CD4-positive, alpha-beta T cell treated with Interleukin-17A for 4 hours (primary cell): ENCODE measurements at places on chromosomes 5 and 9.

DNA sequence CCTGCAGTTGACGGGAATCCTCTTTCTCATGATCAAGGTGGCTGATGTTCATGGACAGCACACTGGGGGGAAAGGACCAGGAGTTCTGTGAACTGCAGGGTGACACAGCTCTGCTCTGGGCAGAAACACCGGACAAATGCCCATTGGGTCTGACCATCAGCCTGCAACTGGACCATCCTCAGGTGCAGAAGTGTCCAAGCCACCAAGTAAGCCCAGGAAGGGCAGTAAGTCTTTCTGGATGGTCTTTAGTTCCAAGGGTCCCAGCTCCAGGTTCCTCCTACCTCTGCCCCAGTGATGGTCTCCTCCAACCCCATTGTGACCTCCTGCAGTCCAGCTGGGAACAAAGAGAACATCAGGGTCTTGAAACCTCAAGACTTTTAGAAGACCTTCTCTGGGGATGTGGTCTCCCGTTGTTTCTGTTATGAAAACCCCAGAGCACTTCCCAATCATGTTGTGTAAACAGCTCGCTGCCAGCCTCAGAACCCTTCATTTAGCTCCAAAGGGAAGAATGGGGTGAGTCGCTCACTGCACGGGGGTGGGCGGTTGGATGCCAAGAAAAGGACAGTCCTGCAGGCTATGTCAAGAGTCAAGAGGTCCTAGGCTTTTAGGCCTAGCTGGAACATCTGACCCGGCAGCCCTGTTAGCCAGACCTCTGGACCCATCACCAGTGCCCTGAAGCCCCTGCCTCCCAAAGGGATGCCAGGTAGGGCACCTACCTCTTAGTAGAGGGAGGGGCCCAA is 41.8 kb upstream of the TCF7 start:
- no peak for DNase-seq

DNA sequence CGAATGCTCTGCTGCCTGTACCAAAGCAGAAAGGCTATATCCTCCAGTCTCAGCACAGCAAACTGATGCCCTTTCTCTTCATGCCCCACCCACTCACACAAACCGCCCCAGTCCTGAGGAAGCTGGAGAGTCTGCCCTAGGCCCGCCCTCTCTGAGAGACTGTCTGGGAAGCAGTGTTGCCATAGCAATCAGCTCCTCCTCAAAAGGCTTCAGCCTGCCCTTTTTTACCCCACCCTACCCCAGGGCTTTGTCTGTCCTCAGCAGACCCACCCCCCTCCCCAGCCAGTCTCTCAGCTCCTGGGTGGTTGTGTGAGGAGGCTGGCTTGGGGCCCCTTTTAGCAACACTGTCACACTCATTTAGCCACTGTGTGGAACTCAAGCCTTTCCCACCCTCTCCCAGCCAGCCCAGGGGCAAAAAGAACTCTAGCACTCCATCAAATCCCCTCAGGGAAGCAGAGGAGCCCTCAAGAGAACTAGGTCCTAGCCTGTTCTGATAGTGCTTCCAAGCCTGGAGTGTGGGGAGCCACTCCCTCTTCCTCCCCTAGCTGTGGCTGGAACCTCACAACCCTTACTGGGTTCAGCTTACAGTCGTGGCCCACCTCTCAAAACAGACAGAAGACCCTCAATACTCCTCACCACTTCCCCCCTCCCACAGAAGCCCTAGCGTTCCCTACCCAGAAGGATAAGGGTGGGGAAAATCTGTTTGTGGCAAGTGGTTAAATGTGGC is 1.4 kb downstream of the ATOSB start:
- DNase-seq, result peak; percentile 87

DNA sequence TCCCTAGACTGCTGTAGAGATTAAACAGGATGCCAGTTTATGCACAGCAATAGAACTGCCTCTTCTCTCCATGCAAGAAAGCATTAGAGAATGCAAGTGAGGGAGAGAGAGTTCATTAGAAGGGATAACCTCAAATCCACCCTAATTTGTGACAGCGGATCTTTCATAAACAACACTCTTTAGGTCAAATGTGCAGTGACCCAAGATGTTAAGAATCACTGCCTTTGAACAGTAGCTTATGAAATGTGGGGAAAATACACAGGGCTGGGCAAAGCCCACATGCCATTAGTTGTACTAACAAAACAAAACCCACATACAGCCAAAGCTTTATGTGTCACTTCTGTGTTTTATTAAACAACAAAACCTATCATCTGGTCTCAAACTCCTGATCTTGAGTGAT is 36.2 kb upstream of the POU4F3 start:
- DNase-seq, result no peak

DNA sequence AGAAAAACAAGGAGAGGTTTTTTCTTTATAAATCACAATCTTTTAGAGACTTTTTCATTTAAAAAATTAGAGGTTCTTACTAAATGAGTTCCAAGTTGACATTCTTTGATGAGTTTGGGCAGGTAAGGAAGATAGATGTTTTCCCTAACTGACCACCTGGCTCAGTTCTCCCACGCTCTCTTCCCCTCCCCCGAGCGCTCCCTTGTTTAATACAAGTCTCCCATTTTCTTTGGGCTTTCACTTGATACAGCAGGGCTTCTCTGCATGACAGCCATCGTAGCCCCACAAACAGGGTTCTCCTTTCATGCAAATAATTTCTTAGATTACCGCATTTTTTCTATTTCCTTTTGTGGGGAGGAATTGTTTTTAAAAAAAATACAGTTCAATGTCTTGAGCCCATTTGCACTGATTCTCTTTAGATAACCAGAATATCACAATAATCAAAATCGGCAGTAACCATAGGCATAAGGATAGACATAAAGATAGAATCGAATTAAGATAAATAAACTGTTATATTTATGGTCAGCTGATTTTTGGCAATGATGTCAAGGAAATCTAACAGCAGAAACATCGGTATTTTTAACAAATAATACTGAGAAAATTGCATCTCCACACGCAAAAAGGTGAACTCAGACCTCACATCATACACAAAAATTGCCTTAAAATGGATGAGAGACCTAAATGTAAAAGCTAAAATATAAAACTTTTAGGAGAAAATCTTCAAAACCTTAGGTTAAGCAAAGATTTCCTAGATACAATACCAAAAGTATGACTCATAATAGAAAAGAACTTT is 325.4 kb downstream of the PIK3R1 start:
- DNase-seq, result no peak

- no peak for DNase-seq
Observed at GRCh38 chr5:4804691-4805360, 335.3 kb upstream of the ADAMTS16 start.

DNA sequence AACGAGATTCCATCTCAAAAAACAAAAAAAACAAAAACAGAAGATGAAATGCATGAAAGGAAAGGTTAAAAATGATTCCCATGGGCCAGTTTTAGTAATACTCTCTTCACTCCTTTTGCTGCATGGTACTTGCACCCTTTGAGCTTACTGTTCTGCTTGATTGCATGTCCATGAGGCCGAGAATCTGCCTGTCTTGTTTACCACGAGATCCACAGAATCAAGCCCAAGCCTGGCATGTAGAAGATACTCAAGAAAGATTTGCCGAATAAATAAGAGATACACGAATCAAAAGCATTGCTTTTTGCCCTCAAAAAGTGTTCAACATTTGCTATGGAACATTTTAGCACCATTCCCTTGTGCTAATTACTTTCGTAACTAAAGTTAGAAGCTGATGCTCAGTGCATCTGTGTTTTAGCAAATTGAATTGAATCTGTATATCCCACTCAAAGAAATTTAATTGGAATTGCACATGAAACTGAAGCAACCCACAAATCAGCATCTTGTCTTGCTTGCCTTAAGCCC is 1.1 kb downstream of the FAXDC2 start:
- no peak for DNase-seq

GRCh38 chr5:136776022-136776927 is 410.9 kb upstream of the TRPC7 start:
- no peak for DNase-seq

- DNase-seq, result no peak
Observed at GRCh38 chr9:18676525-18676924, 202.6 kb downstream of the ADAMTSL1 start.

GRCh38 chr5:177303121-177303924 is at the start of the genes PRELID1 and RAB24:
Gene PRELID1 (plus strand): TSS chr5:177303799. CDS start chr5:177303986, 187 bp downstream.
Gene RAB24 (minus strand): TSS chr5:177303719. CDS start chr5:177303288, 431 bp downstream.
- peak; percentile 93 for DNase-seq

DNA sequence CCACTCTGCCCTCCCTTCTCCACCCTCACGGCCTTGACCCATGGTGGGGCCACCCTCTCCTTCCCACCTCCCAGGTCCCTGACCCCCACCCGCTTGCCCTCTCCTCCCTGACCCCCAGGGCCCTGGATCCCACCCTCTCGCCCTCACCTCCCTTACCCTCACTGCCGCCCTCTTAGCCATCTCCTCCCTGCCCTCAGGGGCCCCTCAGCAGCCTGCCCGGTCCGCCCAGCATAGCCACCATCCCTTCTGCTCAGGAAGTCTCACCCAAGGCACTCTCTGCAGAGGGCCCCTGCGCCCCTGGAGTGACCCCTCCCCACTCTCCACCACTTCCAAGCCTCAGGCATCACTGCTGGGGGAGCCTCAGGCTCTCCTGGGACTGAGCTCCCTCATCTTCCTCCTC is 66.3 kb downstream of the MRPL36 start:
- DNase-seq, result no peak

DNA sequence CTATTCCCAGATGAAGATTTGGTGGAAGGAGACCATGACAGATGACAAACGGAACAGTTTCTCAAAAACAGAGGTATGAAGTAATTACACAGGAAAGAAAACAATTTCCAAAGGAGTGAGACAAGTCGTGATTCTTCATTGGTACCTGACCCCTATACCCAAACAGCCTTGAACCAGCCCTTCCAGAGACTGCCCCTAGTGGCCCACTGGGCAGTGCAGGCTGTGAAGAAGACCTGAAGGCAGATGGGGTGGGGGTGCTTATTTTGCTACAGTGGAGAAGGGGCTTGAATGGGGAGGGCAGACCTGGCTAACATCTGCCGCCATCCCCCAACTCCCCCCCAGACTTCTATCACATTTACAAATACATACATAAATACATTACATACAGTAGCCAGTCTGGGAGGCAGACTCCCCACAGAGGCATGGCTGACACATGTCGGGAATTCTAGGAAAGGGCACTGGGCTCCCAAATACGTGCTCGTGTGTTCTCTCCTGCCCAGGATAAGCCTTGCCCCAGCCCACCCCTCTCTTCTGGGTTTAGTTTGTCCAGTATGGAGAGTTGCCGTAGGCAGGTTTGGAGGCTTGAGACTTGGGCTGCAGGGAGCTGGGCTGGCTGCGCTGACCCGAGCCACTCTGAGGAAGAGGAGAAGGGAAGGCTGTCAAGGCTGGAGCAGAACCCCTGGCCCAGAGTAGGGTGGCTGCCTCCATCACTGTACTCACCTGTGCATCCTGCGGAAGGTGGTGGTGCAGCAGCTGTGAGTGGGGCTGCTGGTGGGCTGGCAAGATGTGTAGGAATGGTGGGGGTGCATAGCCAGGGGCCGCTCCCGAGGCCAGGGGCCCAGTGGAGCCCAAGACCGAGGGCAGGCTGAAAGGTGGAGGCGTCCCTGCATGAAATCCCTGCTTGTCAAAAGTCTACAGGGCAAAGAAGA is 105.3 kb downstream of the UBE2R2 start:
- DNase-seq, result no peak

- no peak for DNase-seq
Observed at GRCh38 chr5:124660229-124661093, 86.0 kb downstream of the ZNF608 start.

GRCh38 chr5:52786391-52786790 is 1.3 kb upstream of the ITGA1 start:
- no peak for DNase-seq

DNA sequence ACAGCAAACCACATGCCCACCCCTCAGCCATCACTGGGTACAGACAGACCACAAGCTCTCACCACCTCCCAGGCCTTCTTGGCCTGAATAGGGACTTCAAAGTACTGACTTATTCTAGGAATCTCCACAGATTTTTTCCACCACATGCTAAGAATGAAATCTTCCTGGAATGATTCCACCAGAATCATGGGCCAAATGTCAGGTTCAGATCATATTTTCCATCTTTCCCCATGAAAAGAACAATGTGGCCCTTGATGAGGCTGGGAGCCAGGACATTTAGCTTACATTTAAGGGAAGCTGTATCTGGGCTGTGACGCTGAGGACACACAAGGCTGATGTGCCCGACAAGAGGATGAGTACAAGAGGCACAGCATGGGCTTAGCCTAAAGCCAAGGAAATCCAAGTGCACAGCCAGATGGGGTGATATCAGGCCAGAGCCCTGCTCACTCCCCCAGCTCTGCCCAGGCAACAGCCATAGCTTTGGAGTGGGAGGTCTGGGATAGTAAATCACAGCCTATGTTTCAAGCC is 28.1 kb downstream of the ACSL6 start:
- DNase-seq, result no peak

- no peak for DNase-seq
Observed at GRCh38 chr9:4339836-4340560, 40.1 kb upstream of the GLIS3 start.
